Bronchial epithelial cell (primary cell): ENCODE measurements at places on chromosomes 2 and 18.

DNA sequence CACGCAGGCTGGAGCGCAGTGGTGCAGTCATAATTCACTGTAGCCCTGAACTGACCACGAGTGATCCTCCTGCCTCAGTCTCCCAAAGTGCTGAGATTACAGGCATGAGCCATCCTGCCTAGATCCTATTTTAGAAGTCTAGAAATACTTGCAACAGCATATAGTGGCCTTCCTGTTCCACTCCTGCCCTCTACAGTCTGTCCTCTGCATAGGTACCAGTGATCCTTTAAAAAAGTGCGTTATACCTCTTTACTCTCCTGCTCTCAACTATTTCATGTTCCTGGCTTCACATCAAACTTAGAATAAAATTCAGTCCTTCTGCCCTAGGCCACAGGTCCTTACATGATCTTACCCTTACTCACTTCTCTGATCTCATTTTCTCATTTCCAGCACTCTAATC is 6.0 kb downstream of the COMMD1 start:
- DNase-seq = peak; percentile 61

DNA sequence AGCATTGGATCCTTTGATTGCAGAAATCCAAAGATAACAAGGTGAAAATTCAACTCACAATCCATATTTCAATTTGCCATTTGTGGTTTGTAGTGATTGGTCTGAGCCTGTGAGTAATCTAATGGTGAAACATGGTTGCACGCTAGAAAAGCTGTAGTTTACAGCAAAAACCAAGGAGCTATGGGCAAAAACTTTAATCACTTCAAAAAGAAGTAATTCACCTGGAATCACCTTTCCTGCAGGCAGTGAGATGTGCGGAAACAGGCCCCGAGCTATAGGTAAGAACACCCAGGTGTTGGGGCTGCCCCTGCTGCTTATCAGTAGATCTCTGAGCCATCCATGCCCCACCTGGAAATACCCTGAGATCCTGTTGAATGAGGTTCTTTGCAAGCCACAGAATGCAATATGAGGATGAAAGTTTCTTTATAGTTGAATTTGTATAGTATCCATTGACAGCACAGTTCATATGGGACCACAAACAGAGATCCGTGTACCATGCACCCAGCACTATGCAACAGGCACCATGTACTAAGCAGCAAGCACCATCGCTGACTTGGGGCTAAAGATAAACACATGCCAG is 208.2 kb downstream of the SPP2 start:
- DNase-seq = peak; percentile 85

GRCh38 chr18:23578891-23579653 is 7.2 kb downstream of the NPC1 start:
- DNase-seq = peak; percentile 87

- no peak for DNase-seq
Observed at GRCh38 chr2:59680863-59681262, 872.6 kb downstream of the BCL11A start.

DNA sequence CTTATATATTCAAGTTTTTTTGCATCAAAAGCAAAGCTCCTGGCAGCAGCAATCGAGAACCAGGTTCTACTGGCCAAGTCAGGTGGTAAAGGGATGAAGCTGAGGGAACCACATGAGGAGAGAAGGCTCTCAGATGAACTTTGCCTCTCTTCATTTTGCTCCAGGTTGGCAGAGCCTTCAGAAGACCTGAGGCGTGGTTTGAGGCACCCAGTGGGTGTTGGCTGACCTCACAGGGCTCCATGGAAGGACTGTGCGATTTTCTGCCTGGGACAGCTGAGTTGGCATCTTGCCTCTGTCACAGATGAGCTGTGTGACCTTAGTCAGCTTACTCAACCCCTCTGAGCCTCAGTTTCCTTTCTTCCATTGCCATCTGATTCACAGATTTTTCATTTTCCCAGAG is 89.0 kb downstream of the INSIG2 start:
- DNase-seq = no peak

DNA sequence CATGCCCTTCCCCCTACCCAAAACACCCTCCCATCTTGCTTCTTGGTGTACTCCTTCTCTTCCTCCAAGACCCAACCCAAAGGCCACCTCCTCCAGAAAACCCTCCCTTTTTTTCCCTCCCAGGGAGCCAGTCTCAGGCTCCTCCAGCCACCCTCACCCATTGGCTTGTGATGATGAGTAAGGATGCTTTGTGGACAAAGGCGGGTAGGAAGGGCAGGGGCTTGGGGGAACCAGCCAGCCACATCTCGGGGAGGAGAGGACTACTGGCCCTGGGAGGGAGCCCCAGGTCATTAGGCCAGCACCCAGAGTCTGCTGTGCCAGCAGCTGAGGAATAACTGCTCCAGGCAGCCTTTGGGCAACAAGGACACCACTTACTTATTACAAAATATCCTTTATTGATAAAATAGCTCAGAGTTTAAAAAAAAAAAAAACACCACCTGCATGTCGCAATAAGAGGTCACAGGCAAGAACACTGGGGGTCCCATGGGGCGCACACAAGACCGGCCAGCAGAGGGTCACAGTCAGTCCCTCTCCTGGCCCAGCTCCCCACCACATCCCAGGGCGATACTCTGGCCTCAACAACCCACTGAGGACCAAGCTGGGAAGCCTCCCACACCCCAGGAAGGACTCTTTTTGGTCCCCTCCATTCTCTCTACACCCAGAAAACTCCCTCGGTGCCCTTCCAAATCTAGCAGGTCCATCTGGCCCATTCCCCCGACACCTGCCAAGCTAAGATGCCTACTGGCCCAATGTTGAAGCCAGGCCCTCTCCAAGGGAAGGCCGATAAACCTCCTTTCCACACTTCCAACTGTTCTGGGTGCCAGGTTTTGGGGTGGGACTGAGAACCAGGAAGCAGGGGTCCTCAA is 3.6 kb downstream of the ADRA2B start:
- no peak for DNase-seq

DNA sequence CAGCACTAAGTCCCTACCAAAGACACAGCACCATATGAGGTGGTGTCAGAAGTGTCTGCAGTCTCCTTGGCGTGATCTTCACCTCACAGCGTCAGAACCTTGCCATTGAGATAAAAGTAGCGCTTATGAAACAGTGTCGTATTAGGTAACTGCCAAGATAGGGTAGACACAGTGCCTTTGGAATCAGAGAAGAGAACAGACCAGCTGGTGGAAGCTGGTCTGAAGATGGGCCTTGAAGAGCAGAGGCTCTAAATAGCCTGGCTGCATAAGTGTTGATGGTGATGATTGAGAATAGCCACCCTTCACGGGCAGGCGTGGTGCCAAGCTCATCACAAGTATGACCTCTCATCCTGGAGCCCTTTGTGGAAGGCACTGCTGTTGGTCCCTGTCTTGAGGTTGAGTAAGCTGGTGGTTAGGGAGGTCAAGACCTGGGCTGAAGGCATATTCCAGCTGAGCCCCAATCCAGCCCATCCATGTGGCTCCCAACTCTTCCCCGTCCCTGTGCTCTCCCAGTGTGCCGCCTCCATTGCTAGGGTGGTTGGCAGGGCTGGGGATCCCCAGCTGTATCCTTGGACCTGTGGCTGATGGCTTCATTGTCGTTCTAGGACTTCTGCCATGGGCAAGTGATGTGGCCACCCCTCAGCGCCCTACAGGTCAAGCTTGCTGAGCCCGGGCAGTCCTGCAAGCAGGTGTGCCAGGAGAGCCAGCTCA is 187.4 kb downstream of the MGAT5 start:
- DNase-seq = no peak

GRCh38 chr2:96157649-96158553 is 12.7 kb upstream of the DUSP2 start:
- no peak for DNase-seq

DNA sequence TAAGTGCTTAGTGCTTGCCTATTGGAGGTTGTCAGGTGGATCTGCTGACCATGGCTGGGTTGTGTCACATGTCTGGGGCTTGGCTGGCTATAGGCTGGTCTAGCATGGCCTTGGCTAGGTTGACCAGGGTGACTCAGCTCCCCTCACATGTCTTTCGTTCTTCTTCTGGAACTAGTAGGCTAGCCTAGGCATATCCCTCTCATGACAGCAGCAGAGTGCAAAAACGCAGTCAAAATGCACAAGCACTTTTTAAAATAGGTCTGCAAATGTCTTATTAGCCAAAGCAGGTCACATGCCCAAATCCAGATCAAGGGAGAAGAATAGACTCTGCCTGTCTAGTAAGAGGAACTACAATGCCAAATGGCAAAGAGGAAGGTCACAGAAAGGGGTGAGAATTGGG is 179.7 kb upstream of the ACVR2A start:
- peak; percentile 83 for DNase-seq

DNA sequence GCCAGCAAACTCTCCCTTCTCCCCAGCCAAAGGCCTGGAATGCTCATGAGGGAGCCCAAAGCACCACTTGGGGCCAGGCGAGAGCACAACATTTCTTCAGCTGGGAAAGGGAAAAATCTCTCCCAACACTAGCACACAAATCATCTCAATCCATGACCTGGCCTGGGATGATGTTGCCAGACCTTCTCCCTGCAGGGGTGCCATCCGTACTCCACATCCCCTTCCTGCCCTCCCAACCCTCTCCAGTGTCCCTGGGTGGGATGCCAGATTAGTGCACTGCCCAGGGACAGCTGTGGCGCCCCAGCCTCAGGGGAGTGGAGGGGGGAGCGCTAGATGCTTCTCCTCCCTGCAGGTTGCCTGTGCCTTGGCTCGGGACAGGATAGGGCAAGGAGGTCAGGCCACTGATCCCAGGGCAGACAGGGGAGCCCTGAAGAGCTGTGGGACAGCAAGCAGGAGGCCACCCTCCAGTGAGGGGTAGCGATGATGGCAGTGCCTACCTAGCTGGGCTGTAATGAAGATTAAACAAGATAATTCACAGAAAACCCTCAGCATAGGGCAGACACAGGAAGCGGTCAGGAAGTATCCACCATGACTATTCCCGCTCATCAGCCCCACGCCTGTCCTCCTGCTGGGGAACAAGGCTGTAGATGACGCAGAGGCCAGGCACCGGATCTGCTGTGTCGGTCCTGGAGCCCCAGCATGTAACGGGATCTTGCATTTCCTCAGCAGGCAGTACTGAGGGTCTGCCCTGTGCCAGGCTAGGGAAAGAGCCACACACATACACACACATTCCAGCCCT is 31.1 kb downstream of the SERTAD2 start:
- no peak for DNase-seq

DNA sequence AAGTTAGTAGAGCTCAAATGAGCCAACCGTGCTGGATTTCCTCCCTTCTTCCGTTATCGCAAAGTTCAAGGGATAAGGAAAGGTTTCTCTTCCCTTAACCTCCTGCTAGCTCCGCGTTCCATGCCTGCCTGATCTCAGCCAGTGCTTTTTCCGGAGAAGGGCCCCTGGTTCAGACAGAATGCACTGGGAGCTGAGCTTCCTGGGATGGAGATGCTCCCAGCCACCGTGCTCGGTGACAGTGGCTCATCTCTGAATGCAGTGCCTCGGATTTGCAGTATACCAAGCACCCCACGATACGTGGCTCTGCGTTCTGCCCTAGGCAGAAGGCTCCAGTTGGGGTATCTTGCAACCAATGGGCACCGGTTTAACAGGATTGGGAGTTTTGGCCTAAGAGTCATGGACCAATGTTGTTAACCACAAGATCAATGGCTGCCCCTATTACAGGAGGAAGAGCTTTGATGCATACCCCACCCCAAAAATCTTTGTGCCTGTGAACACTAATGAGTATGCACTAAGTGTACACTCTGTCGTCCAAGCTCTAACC is 876 bp downstream of the CNTNAP5 start:
- DNase-seq = no peak

GRCh38 chr2:36671731-36672130 is 24.8 kb upstream of the VIT start:
- DNase-seq = no peak

DNA sequence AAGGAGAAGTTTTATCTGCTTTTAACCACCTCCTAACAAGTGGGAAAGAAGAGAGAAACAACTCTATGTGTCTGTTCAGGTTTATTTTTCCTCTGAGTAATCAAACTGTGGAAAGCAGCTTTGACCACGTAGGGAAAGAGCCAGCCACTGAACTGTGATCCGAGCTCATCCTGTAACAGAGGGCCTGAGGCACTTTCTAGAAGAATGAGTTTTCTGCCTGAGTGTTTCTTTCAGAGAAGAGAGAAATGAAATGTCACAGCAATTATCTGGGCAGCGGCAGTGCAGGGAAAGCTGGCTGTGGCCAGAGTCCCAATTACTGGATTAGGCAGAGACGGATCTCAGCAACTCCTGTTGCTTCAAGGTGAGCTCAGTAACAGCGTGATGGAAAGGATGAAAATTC is 151.9 kb downstream of the CD226 start:
- peak; percentile 1 for DNase-seq

DNA sequence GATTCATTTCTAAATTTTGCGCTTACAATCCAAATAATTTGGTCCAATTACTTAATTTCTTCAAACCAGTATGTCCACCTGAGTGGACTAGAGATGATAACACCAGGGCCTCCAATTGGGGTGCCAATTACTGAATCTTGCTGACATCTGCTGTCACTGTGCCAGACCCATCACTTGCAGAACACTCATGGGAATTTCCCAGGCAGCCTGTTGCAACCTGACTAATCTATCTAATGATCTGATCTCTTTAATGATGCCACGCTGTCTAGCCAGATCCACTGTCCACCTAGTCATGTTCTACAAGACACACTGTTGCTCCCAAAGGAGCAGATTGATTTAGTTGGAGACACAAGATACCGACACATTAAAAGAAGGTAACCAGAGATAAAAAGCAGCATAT is 11.8 kb upstream of the LRP1B start:
- DNase-seq = peak; percentile 61

- no peak for DNase-seq
Observed at GRCh38 chr2:39377226-39377939, 59.7 kb downstream of the MAP4K3 start.

- DNase-seq = no peak
Observed at GRCh38 chr2:43121580-43122314, 104.7 kb downstream of the ZFP36L2 start.
